ENCODE measurements at places on chromosomes 6 and 20. TPM values are rescaled to one million over a fixed set of nuclear protein-coding genes. Genes with fewer than 3 reads are reported as not detected.

GRCh38 chr6:98037571-98037970 lies 754.6 kb upstream of the MMS22L start:
- DNase-seq = no peak

GRCh38 chr6:76633259-76633658 lies 560.8 kb upstream of the IMPG1 start:
- DNase-seq = no peak

GRCh38 chr6:110389689-110390382 lies 25.5 kb downstream of the DDO start:
- DNase-seq = no peak

DNA sequence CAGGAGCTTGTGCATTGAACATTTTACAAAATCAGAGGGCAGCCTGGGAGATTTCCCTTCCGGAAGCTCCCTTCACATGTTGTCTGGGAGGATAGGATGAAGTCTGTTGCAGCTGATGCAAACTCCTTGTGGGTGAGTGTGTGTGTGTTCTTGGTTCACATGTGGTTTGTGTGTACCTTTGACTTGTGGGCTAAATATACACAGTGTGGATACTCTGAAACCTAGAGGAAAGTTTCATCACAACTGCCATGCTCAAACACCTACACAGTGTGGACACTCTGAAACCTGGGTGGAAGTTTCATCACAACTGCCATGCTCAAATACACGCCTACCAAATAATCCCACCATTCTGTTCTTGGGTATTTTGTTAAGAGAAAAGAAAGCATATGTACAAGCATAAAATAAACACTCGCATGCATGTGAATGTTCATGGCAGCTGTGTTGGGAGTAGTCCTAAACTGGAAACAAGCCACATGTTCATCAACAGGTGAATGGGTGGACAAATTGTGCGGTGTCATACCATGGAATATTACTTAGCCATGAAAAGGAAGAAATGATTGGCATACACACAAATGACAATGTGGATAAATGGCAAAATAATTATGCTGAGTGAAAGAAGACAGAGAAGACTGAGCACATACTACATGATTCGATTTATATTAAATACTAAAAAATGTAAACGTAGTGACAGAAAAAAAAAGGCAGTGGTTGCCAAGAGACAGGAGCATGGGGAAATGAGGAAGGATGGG lies 1.8 kb downstream of the SCP2D1 start:
- DNase-seq = no peak

DNA sequence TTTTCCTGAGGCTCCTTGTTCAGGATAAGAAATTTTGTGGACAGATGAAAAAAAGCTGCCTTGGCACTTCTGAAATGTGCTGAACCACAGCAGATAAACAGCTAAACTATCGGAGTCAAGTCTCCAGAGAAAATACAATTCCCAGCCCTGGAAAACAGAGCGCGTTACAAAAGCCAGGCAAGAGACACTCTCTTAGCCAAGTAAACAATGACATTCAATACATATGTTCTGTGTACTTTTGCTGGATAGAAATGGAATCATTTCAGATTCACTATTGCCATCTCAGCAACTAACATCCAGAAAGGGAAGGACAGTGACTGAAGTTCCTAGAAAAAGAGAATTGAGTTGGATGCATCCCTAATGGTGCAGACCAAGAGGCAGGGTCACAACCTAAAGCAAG lies 196.8 kb upstream of the NRSN1 start:
- DNase-seq = no peak

DNA sequence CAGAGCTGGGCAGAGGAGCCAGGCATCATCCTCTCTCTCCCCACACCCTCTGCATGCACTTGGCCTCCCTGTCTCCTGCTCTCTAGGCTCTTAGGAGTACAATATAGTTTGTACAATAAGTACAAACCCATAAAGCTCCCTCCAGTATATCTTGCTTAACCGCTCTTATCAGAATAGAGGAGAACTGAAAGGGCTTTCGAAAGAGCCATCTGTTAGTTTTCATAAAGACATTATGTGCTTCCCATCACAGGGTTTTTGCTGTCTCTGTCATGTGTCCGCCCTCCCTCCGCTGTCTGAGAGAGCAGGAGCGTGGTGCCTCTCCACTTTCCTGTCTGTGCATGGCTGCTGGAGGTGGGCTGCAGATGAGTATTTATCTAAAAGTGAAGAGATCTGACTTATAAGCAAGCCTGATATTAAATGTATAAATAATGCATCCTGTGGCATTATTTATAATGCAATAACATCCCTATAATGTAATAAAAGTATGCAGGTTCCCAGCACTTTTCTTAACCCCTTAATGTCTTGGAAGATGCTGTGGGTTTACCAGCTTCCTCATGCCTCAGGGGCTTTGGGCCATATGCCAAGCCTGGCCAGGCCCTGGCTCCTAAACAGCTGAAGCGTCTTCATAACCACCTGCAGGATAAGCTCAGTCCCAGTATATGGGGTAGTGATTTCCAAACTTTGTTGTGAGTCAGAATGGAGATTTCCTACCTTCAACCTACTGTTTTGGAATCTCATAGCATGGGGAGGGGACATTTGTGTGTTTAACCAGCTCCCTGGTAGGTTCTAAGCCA lies 297.1 kb downstream of the DHX35 start:
- no peak for DNase-seq

GRCh38 chr6:147447835-147448611 lies 60.5 kb upstream of the SAMD5 start:
- DNase-seq = no peak

GRCh38 chr6:137361701-137362100 lies 132.5 kb downstream of the OLIG3 start:
- no peak for DNase-seq

DNA sequence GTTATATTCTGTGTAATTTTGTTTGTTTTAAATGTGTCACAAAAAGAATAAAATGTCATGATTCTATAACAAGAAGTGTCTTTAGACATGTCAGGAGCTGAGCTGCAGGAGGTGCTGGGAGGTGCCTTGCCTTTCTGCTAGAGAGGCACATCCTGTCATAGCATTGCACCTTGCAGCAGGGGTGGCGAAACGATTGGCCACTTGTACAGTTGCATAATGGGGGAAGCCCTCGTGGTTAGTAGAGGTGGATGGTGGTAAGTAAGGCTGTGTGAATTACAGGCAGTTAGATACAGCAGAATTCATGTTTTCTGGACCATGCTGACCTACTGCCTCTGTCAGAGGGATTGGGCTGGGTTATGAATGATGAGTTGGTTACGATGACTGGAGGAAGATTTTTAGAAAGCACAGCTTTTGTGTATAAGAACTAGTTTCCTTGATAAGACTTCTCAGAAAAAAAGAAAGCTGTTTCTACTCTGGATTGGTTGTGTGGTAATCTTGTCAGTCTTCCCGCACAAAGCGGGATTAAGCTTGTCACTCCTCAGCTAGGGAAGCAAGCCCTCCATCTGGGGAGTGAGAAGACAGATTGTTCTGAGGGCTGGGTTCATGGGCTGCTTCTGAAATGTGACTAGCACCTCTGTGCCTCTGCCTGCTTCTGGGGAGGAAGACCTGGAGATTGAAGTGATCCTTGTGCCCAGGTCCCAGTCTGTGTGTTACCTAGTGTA lies 74.9 kb downstream of the FOXO3 start:
- no peak for DNase-seq

GRCh38 chr6:26394289-26394688 lies 7.8 kb upstream of the BTN3A1 start:
- DNase-seq = no peak

- no peak for DNase-seq
Observed at GRCh38 chr6:109052852-109053251, 41.8 kb downstream of the SESN1 start.

DNA sequence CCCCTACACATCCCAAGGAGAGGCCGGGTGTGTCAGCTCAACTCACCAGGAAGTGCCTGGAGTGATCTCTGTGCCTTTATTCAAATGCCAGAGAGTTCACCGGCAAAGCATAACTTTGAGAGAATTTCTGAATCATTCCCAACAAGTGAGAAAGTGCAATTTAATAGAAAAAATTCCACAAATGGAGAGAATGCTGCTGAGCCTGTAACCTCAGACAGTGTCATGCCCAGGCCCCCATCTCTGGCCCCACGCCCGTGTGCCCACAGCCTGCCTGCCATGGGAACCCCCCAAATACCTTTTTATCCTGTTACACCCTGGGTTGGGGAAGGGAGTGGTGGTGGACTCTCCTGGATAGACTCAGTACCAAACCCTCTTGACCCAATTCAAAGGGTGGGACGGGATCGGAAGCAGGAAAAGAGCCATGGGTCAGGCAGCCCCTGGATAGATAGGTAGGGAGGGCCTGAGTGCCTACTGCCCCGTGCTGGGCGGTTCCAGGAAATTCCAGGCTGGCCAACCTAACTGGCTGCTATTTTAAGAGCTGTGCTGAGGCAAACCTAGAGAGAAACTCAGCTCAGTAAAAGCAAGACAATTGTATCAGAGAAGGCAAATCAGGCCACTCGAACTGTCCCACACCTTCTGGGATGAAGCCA lies 179.0 kb upstream of the FOXA2 start:
- no peak for DNase-seq

PSORS1C1 gene
- 5.9 TPM for total RNA-seq

SIRPG gene
- not detected for total RNA-seq
